Right hindlimb (tissue), 1 donor: ENCODE measurements at places on chromosomes 4 and X.

DNA sequence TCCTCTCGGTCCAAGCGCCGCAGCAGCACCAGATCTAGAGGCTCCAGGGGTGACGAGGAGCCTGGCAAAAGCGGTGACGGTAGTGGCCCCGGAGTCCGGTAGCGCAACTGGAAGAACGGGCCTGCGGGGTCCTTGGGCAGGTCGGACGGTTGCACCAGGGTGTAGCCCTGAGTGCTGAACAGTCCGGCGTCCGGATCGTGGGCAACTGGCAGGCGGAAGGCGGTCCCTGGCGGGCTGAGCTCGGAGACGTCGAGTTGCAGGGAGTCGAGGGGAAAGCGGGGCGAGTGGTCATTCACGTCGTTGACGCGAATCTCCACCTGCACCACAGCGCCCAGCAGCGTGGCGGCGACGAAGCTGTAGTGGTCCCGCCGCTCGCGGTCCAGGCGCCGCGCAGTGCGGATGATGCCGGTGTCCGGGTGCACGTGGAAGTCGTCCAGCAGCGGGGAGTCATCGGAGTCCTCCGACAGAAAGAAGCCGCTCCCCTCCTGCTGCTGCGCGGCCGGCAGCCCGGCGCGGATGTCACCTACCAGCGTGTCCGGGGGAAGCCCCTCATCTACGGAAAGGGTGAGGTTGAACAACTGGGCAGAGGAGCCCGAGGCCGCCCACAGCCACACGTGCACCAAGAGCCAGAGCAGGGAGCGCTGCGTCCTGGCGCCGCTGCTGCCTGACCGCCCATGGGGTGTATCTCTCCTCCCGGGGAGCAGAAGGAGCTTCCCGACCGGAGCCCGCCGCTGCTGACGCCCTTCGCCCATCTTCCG is 837 bp downstream of the DCHS2 start:
- DNase-seq, result peak; percentile 56

DNA sequence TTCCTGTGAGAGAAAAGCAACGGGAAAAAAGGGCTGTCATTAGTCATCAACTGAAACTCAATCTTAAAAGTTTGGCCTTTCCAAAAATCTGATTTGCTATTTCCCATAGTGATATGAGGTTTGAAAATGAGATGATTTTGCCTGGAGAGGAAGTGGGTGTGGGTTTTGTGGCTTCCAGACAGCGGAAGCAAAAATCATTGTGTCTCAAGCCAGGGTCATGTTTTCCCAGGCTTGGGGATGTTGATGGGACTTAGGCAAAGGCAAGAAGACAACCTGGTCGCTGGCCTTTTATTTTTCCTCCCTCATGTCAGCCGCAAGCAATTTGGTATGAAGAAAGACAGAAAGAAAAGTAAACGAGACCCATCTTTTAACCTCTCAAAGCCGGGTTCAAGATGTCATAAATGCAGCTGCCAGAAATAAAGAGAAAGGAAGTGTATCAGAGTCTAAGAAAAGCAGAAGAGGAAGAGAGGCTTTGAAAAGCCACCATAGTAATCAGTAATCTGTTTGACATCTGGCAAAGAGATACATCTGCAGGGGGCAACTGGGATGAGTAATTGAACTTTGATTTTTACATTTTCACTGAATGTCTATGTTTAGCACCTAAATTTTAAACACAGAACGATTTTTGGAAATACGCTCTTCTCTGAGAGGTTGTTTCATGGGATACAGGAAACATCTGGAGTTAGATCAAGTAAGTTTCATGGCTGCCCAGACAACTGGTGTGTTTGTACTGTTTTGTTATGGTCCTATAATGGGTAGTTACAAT is 521.6 kb upstream of the SLIT2 start:
- DNase-seq, result peak; percentile 47

- DNase-seq, result no peak
These were observed 22.6 kb downstream of the HAUS3 start for GRCh38 chr4:2219233-2219760.

DNA sequence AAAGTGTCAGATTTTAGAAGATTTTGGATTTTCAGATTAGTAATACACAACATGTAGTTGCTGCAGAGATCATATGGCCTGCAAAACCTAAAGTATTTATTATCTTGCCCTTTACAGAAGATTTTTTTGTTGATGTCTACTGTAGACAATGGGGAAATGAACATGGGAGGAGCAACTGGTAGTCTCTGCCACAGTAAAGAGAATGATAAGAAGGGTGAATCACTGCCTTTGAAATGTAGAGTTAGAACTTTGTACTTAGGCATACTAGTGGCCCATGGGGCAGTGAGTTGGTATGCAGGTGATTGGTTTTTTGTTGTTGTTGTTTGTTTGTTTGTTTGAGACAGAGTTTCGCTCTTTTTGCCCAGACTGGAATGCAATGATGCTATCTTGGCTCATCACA is 50.1 kb downstream of the GAB1 start:
- DNase-seq, result no peak

- no peak for DNase-seq
These were observed 1.4 kb upstream of the VEGFC start for GRCh38 chr4:176794151-176794550.

- no peak for DNase-seq
These were observed 11.2 kb downstream of the ARX start for GRCh38 chrX:25004485-25005032.

- no peak for DNase-seq
These were observed 98.2 kb upstream of the PGRMC2 start for GRCh38 chr4:128385683-128386304.

- DNase-seq, result no peak
These were observed 63.8 kb downstream of the STOX2 start for GRCh38 chr4:183968931-183969330.

DNA sequence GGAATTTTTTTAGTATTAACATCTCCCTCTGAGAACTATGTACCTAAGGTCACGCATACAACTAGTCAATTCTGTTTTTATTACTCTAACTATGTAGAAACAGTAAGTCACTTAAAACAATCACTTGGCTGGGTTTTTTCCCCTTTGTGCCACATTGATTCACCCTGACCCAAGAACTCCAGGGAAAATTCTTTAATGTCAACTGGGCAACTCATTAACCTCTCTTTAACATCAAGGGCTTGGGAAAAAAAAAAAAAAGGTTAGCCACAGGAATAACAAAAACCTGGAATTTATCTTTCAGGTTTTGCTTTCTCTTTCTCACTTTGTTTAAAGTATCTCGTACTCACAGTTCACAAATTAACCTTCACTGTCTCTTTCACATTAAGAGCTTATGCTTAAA is 8.1 kb downstream of the RPL9 start:
- no peak for DNase-seq

GRCh38 chr4:123613586-123614344 is 217.2 kb downstream of the SPRY1 start:
- no peak for DNase-seq

- no peak for DNase-seq
These were observed 50.0 kb downstream of the NOP14 start for GRCh38 chr4:2913168-2913567.

DNA sequence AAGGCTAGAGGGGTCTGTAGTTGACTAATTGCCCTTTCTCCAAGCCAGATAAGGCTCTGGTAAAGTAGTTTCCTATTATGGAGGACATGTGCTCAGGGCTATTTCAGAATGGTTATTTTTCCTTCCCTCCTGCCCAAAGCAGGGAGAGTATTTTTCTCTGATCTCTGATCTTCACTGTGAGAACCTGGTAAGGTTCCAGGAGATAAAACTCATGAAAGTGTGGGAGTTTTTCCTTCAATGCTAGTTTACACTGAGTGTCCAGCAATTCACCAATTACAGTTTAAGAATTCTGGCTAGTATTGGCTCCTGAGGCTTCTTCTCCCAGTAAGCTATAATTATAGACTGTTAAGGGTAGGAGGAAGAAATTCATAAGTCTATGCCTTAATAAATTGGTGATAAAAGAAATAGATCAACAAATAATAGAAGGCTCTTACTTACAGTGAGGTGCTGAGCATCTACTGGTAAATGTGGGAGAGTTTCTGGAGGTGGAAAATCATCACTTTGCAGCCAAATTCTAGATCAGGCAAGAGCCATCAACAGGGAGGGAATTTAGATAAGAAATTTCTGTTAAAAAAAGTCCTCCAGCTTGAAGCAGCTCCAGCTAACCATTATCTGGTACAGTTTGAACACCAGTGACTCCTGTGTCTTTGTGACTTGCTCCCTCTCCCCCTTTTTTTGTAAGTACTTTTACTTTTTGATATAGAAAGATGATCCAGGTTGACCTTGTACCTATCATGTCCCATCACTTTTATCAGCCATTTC is 30.9 kb downstream of the CASP6 start:
- no peak for DNase-seq

- no peak for DNase-seq
These were observed 30.5 kb upstream of the CT83 start for GRCh38 chrX:116493271-116493670.

DNA sequence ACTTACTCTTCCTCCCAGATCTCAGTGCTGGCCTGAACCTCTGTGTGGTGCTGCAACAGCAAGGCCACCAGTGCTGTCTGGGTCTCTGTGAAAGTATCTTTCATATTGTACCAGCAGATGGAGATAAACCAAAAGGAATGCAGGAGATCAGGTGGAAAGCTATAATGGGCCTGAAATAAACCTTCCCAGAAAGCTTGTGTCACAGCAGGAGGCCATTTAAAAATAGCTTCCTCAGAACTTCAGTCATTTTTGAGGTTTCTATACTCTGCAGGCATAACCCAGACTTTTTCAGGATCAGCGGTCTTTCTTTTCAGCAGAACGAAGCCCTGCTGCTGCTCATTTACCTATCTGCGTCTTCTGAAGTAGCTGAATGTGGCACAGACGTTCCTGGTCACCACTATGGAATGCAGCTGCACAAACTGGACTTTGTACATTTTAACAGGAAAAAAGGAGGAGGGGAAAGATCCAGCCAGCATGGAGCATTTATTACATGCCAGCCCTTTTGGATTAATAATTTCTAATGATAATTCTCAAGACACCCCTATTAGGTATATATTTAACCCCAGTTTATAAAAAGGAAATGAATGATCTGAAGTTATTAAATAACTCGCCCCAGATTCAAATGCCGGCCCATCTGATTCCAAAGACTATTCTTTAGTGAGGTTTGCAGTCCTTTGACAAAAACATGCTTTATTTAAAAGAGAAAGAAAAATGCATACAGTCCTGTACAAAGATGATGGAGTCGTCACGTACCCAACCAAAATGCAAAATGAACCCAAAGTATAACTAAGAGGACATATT is 119.7 kb downstream of the NFKB1 start:
- peak; percentile 34 for DNase-seq

DNA sequence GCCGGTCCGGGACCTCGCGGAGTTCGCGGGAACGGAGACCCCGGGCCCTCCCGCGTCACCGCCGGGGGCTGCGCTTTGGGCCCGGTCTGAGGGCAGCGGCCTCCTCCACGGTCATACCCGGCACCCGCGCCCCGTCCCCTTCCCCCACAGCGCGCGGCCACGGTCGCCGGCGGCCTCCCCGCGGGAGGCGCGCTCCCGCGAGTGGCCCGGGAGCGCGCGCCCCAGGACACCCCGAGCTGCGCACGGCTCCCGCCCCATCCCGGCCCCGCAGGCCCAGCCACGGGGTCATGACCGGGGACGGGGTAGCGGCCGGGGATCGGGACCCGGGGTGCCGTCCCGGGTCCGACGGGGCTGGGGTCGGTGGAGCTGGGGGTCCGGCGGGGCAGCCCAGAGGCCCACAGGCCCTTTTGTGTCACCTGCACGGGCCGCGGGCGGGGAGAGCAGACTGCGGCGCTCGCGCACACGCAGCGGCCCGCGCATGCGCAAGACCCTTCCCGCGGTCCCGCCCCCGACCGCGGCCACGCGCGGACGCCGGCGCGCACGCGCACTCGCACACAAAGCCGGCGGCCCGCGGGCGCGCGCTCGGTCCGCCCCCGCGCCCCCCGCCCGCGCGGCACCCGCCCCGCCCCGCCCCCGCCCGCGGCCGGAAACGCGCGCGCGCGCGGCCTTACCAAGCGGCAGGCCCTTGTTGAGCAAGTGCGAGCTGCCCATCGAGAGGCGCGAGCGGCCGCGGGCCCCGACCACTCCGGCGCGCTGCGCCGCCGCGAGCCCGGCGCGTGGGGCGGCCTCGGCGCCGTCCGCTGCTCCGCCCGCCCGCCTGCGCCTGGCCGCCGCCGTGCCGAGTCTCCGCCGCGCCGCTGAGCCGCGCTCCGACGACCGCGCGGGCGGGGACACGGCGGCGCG is at the start of gene CTBP1:
Gene CTBP1, minus strand, starts transcription at position 886 of the 903 bp plus-strand sequence. CDS start 7,799 bp downstream, outside the sequence.
- peak; percentile 88 for DNase-seq

DNA sequence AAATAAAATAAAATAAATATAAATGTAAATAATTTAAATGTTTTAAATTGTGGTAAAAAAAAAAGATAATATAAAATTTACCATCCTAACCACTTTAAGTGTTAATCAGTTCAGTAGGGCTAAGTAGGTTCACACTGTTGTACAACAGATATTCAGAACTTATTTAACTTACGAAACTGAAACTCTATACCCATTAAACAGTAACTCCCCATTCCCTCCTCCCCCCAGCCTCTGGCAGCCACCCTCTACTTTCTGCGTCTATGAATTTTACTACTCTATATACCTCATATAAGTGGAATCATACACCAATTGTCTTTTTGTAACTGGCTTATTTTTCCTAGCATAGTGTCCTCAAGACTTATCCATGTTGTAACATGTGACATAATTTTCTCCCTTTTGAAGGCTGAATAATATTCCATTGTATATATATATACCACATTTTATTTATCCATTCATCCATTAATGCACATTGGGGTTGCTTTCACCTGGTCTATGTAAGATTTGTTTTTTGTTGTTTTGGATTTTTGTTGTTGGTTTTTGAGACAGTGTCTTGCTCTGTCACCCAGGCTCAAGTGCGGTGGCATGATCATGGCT is 32.5 kb upstream of the ELF2 start:
- no peak for DNase-seq

DNA sequence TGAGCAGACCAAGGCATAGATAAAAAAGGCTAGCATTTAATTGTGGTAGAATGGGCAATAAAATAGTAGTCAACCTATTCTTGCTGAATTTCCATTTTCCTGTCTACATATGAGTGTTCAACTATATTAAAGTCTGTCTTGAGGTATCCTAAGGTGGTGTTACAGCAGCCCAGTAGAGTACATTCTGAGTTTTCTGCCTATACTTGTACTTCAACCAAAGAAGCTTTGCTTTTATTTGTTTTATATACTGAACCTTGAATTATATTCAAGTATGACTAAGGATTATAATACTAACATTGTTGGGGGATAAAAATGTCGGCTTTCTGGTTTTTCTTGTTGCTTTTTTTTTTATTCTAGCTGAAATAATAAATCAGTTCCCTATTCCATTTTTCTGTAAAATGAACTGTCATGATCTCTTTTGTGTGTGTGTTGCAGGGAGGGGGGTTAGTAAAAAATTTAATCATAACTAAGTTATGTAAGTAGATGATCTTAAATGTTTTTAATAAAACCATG is 106.7 kb downstream of the PDLIM5 start:
- no peak for DNase-seq

DNA sequence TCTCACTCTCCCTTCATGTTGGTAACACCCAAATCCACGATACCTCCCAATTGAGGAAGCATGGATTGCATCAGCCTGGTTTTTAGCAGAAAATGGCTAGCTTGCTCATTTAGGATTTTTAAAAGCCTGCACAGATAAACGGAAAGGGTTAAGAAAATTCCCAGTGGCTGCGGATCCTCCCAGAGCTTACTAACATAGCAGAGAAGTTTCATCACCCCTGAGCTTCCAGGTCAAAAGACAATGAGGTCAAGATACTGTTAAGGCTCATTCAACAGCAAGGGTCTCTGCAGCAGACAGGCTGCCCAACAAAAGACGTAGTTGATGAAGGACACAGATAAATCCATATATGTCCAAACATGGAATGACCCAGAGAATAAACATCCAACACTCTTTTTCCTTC is 220.2 kb downstream of the ASMT start:
- DNase-seq, result no peak

GRCh38 chr4:145888393-145888792 is 50.2 kb downstream of the ZNF827 start:
- no peak for DNase-seq
